Smooth muscle cell of the coronary artery (primary cell): ENCODE measurements at places on chromosomes 2 and 18. TPM values are rescaled to one million over a fixed set of nuclear protein-coding genes. Genes with fewer than 3 reads are reported as not detected.

CACNB4 gene
- 0.15 and 10.5 TPM in 2 replicates for total RNA-seq

CRYBA2 gene
- not detected in 2 replicates for total RNA-seq

TMEM185B gene
- total RNA-seq, result 18.3 and 19.8 TPM in 2 replicates

DOCK10 gene
- total RNA-seq, result 1.3 and 28.9 TPM in 2 replicates

KRTCAP3 gene
- not detected in 2 replicates for total RNA-seq

SLC9A2 gene
- total RNA-seq, result not detected in 2 replicates

CD226 gene
- 0.15 and 0.23 TPM in 2 replicates for total RNA-seq

GDF7 gene
- under 0.01 and 2.9 TPM in 2 replicates for total RNA-seq

SERPINB12 gene
- not detected in 2 replicates for total RNA-seq

TMEM200C gene
- total RNA-seq, result 0.12 and 0.83 TPM in 2 replicates

PLEK gene
- total RNA-seq, result 0.08 TPM in 1 of 2 replicates, not detected in the other

ECEL1 gene
- not detected in 2 replicates for total RNA-seq

MYO5B gene
- total RNA-seq, result 0.53 TPM in 1 of 2 replicates, not detected in the other

EGR4 gene
- total RNA-seq, result not detected in 2 replicates

GPBAR1 gene
- not detected in 2 replicates for total RNA-seq

ACMSD gene
- total RNA-seq, result not detected in 2 replicates
